ENCODE measurements at places on chromosomes 2 and 18.

DNA sequence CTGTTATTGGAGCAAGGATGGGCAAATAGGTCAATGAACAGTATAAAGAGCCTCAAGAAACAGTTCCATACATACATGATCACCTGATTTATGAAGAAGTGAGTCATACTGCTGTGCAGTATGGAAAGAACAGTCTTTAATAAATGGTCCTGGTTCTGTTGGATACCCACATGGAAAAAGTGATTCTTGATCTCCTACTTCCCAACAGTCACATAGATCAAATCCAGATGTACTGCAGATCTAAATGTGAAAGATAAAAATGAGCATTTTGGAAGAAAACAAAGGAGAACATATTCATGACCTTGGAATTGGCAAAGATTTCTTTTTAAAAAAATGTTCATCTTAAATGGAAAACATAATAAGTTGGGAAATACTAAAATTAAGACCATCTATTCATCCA, 75.8 kb downstream of the CCDC148 start:
- no peak for DNase-seq

GRCh38 chr2:211103989-211104388, 547.6 kb downstream of the CPS1 start:
- no peak for DNase-seq

DNA sequence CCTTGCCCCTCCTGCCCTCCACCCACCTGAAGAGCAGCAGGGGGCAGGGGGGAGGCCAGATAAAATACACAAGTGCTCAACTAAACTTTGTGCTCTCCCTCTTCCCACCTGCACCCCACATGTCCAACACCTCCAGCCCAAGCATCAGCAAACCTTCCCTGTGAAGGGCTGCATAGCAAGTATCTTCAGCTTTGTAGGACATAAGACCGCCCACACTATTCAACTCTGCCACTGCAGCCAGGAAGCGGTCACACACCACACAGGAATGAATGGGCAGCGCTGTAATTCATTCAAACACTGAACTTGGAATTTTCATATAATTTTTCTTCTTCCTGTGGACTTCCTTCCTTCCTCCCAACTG, 27.5 kb downstream of the TFCP2L1 start:
- no peak for DNase-seq

DNA sequence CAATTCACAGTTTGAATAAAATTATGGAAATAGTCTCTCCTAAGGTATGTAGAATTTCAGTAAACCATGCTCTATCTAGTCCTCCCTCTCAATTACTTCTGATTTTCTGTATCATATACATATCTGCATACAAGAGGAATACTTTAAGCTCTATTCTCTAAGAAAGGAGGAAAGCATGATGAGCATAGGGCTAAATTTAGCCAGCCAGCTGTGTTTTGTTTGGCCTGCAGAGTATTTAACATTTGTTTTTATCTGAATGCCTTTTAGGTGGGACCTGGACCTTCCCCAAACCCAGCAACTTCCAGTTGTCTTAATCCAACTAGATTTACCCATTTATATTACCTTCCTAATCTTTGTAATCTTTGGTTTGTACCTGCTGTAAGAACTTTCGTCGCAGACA, 42.2 kb upstream of the FAM117B start:
- DNase-seq: no peak

- DNase-seq: no peak
Observed at GRCh38 chr2:100192825-100193224, 50.4 kb upstream of the AFF3 start.

GRCh38 chr2:14626873-14627272, 5.6 kb upstream of the LRATD1 start:
- no peak for DNase-seq

DNA sequence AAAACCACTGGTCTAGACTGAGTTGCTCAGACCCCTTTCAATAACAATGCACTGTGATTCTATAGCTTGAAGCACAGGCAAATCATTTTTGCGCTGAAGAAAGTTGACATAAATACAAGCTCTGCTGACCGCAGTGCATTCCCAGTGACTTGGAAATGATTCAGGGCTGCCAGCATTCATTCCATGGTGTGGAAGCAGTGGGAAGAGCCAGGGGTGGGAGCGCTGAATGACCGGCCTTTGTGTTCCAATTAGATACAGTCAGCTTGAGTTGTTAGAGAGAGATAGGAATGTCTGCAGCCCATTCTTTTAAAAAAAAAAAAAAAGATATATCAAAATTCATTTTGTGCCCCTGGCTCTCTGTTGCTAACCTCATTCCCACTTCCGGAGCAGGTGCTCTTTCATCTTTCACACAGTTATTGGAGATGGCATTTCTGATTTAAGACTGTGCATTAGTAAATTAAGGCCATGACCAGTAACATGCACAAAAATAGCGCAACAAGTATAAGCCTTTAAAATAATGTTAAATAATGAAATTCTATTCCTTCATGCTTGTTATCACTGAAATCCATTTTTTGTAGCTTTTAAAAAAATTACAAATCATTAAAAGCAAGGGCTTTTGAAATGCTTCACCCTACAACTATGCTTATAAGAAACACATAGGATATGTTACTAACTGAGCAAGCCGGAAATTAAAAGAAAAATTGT, 59.4 kb upstream of the CTLA4 start:
- no peak for DNase-seq

DNA sequence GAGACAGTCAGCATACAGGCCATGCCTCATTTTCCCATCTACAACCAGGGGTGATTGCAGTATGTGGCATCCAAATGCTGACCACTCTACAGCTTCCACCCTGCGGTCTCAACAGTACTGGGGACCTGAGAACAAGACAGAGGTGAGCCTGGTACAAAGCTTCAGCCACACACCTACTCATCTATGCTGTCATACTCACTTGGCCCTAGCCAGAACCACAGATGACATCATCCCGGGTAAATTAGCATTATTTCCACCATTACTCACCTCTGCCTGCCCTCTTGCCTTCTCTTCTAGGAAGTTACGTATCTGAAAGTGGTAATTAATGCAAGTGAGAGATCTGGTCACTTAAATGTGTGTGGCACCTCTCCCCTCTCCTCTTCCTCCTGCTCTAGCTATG, 208.2 kb upstream of the ARL4C start:
- DNase-seq: no peak

DNA sequence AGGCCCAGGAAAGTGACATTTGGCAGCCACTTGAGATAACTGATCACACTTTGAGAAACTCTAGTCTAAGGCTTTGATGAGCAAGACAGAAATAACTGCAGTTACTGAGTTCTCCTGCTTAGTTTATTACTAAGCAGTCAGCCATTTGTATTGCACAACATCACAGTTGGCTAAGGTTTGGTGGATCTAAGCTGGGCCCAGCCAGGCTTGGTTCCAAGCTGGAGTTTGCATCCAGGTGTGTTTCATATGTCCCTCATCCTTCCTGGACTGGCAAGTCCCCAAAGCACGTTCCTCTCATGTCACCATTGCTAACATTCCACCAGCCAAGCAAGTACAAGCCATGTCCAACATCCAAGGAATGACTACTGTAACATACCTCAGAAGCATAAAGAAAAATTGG, 71.3 kb upstream of the ZNF532 start:
- no peak for DNase-seq

GRCh38 chr2:135212757-135213156, 160.7 kb downstream of the RAB3GAP1 start:
- no peak for DNase-seq

- no peak for DNase-seq
Observed at GRCh38 chr2:121595012-121595891, 54.0 kb downstream of the CLASP1 start.

GRCh38 chr2:187320846-187321245, 127.2 kb downstream of the CALCRL start:
- no peak for DNase-seq

GRCh38 chr2:51213826-51214225, 181.9 kb upstream of the NRXN1 start:
- DNase-seq: no peak

- no peak for DNase-seq
Observed at GRCh38 chr2:234840336-234840735, 111.5 kb upstream of the SH3BP4 start.

DNA sequence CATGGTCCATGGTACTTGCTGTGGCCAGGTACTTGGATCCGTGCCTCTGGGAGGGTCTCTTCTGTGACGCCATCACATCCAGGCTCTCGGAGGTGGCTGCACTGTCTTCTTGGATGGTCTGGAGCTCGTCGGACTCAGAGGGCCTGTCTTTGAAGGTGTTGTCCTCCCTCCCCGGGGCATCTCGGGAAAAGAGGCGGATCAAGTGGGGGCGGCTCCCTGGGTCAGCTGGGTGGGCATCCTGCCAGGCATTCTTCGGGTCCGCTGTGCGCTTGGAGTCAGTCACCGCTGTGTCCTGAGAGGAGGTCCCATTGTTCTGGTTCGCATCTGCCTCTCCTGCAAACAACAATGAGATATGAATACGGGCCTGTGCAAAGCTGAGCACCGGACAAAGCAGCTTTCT, 115.6 kb downstream of the MBP start:
- DNase-seq: no peak
